ENCODE measurements at places on chromosomes 1 and 21. TPM values are rescaled to one million over a fixed set of nuclear protein-coding genes. Genes with fewer than 3 reads are reported as not detected.

DNA sequence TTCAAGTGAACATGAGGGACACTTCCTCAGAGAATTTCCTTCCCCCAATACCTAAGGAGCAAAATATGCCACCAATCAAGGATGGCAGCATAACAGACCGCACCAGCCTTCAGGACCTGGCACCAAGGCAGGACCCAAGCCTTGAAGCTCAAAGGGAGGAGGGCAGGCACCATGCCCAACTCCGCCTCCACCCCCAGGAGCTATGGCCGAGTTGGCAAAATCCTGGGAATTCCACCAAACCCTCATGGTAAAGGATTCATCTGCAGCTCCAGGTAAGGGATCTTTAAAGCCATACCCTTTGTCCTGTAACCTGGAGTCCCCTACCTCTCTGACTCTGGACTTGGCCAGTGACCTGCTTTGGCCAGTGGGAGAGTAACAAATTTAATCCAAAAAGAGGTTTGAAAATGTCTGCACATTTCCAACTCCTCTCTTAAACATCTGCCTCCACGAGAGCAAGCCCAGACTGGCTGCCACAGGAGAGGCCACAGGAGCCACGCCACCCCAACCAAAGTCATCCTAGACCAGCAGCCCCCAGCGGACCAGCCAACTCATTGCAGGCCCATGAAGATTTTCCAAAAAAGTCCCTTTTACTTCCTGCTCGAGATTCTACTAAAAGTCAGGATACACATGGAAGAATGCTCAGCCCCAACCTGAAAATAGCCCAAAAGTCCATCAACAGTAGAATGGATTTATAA, 41.9 kb downstream of the NPHP4 start:
- DNase-seq, result no peak

GRCh38 chr1:201448990-201449389, 20.0 kb downstream of the PHLDA3 start:
- DNase-seq, result no peak

GRCh38 chr1:3022511-3022973, 1.3 kb downstream of the ACTRT2 start:
- no peak for DNase-seq

- no peak for DNase-seq
Observed at GRCh38 chr1:223363057-223363855, 720 bp downstream of the SUSD4 start.

Gene FYB2
- total RNA-seq, result not detected
